ENCODE measurements at places on chromosomes 1 and 21.

DNA sequence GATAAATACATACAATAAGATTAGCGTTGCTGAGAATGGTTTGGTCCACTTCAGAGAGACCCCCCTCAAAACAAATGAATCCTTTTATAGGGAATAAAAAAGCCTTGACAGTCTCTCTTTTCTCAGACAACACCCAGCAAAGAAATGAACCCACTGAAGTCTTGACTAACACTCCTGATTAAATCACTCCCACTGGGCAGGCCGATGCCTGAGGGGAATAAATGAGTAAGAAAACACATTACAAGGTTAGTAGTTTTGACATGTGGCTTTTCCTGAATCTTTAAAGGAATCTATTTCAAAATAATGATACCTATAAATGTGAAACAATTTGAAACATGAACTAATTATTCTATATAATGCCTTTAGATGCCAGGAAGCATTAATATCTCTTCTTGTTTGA is 146.9 kb upstream of the POGK start:
- no peak for DNase-seq

- no peak for DNase-seq
These were observed 19.7 kb downstream of the STPG1 start for GRCh38 chr1:24393892-24394291.

DNA sequence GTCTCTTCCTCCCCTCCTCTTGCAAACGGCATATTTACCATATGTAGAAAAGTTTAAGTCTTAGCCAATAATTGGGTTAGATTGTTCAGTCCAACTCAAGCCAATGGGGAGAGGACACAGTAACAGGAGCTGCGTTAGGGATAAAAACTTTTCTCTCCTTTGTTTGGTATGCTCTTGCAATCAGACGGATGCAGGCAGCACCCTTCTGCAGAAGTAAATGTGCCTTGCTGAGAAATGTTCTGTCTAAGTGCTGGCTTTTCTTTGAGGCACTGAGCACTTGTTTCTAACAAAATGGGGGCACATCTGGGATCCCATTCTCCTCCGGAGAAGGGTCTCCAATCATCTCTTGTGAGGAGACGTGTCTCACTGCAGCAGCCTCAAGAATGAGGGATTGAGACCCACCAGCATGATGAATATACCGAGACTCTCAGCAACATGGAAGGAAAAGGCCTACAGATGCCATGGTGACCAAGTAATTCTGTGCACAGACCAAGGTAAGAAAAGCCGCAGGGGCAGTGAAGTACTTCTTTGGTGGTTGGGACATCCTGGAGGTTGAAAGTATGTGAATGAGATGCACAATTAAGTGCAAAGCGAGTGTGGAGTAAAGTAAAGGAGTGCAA is 20.7 kb upstream of the GNG4 start:
- DNase-seq = no peak

- no peak for DNase-seq
These were observed 21.8 kb upstream of the RAB4A start for GRCh38 chr1:229248821-229249817.

DNA sequence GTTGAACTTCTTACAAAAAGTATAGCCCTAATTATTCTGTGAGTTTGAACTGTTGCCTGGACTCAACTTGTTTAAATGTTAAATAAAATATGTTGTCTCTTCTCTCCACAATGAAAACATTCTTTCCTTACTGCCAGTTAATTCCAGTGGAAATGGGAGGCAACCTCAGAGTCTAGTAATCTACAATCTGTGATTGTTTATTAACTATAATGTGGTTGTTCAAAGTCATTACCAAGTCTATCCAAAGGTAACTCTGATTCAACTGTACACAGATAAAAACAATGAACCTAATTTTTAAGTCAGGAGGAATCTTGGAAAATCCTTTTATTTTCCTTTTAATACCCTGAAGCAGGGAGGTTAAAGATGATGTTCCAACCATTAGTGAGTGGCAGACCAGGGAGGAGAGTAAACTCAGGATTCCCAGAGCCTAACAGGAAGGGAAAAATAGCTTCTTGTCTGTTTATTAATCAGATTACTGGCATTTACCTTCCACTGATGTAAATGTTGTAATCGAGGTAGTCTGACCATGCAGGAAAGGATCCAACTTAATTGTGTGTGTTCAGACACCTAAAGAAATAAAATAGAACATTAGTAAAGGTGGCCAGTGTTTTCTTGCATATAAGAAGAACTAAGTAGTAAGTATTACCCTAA is 57.1 kb upstream of the TBX15 start:
- DNase-seq = no peak

DNA sequence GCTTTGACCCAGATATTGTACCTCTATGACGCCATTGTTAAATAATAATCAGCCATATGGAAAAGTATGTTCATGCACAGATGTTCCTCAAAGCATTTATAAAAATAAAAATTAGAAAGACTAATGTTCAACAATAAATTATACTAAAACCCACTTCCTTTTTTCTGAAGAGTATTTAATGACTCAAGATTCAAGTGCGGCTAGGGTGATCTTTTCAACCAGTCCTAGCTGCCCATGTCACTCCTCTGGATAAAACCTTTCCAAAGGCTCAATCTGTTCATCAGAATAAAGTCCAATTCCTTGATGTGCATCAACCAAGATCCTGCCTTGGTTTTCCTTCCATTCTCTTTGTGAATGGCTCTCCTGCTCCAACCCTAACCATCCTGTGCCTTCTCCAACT is 292.0 kb downstream of the VAV3 start:
- no peak for DNase-seq

- no peak for DNase-seq
These were observed 66.7 kb upstream of the ANGPTL3 start for GRCh38 chr1:62530516-62531154.

DNA sequence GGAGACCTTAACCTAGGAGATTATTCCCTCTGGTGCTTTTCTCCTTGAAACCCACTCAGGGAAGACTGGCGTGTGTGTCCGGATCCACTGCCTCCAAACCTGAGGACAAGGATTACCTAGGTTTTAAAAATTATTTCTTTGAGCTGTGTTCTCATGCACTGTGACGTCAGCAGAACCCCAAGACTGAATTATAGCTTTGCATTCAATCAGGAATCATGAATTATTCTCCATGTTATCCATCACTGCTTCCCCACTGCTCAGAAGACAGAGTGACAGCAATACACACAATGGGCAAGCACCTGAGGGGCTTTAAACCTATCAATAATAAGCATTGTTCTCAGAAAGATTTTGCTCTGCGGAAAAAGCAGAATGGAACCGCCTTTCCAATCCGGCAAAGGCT is 253.2 kb upstream of the FOXD3 start:
- DNase-seq = no peak

GRCh38 chr21:31730712-31731055 is 1.2 kb downstream of the SCAF4 start:
- DNase-seq = peak; percentile 38

GRCh38 chr21:44803651-44804050 is 2.0 kb upstream of the UBE2G2 start:
- DNase-seq = no peak

DNA sequence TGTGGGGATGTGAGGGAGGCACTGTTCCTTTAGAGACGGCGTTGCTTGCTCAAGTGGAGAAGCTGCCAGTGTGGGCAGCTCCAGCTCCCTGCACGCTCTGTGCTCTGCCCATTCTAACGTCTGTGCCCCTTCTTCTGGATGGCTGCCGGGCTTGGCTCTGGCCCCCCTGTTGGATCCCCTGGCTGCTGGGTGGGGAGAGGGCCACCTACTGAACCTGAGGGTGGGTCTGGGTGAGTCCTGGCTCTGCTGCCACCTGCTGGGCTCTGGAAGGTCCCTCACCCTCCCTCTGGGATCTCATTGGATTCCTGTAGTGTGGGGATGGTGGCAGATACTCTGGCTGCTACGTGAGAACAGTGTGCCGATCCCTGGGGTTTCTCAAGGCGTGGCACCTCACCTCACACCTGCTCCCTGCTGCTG is 5.0 kb downstream of the PFKL start:
- DNase-seq = peak; percentile 28

- no peak for DNase-seq
These were observed 2.3 kb downstream of the ARF1 start for GRCh38 chr1:228084797-228085196.

DNA sequence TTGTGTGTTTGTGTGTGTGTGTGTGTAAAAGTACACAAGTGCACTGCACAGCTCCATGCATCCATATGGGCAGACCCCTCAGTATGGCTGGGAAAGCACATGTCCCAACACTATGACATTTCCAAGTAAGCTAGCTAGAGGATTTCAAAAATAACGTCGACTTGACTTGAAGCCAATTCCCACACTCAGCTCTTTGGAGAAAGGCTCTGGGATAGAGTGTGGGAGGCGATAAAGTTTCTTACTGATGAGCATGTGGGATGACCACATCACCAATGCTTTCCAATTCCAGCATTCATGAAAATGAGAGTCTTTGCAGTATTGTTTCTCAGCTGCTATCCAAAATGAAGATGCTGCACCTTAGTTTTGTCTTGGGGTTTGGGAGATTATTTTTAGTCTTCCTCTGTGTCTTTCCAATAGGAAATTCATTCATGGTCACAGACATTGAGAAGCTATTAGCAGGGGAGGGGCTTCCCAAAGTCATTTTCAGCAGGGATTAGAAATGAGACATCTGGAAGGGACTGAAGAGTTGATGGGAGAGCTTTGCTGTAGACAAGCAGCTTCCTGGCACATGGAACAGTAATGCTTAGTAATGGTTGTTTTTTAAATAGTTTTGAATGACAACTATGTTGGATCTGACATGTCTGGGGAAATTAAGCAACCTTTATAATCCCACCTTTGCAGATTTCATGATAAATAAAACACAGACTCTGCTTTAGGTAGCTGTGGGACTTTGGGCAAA is 143.5 kb downstream of the ASTN1 start:
- no peak for DNase-seq

GRCh38 chr1:30984165-30984889 is 75.8 kb upstream of the SDC3 start:
- DNase-seq = peak; percentile 13

GRCh38 chr21:35217504-35218060 is 168.5 kb upstream of the RUNX1 start:
- DNase-seq = no peak

GRCh38 chr1:61173118-61173517 is 90.8 kb downstream of the NFIA start:
- DNase-seq = no peak

DNA sequence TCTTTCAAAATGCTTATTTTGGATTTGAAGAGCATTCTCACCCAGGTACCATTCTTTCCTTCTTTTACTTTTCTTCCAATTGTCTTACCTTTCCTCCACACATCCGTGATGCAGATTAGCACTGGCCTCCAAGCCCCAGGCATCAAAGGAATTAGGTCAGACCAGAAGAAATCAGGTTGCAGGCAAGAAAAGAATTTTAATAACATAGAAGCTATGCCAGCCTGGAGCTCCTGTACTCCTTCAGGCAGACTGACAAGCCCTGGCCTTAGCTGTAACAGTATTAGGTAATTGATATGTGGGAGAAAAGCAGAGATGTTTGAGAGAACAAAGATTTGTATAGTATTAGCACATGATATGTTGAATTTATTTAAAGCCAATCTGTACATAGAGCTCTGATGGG is 390.4 kb upstream of the ADGRL2 start:
- no peak for DNase-seq

DNA sequence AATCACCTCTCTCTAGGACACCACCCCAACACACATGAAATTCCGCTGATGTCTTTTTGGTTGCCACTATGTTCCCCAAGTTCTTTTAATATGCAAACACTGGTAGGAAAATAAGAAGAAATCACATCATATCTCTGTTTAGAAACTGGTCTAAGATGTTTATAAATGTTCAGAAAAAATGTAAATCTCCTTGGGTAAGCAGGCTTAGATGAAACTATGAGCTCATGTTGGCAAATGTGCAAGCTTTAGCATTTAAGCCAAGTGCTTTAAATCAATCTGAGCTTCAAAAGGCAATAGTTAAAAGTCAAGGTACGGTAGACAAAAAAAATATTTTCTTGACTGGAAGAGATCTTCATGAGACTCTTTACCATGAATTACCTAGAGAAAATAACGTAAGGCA is 25.2 kb upstream of the SLAMF9 start:
- DNase-seq = no peak

DNA sequence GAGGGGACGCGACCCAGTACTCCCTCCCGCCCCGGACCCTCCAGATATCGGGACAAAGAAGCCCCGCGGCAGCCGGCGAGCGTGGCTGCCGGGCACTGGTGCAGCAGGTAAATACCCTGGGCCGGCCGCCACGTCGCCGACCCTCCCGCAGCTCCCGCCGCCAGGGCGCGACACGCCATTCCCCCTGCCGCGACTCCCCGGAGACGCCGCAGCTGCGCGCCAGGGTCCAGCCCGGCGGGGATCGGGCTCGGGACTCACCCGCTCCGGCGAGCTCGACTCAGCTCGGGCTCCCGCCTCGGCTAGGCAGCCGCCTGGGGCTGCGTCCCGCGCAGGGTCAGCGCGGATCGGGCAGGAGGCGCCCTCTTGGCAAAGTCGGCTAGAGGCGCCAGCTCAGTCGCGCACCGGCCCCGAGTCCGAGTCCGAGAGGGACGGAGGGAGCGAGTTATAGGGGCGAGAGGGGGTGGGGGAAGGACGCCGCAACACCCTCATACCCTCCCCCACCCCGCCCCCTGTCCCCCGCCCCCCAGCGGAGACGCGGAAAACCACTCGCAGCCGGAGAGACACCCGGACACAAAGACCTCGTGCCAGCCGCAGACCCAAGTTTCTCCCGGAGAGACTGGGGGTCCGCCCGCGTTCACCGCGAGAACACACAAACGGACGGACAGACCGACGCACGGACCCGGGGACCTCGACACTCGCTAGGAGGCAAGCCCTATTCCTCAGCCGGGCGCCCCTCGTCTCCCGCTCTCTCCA is 985 bp downstream of the SYT6 start:
- peak; percentile 16 for DNase-seq

- peak; percentile 45 for DNase-seq
These were observed 72.0 kb upstream of the KCNA3 start for GRCh38 chr1:110746644-110747259.

DNA sequence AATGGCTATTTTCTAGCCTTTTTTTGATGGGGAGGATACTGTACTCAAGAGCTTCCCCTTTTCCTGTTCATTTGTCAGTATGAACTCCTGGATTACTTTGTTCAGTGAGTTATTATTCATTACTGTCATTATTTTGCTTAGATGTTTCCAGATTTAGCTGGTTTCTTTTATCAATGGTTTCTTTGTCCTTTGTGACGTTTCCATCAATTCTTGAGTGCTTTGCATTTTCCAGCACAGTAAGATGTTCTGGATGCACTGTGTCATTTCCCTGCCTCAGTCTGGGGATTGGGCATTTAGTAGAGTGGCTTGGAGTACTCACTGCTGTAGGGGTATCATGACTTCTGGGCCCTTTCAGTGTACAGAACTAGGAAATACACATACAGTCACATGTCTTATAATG is 34.2 kb downstream of the MRPS6 start:
- DNase-seq = no peak

DNA sequence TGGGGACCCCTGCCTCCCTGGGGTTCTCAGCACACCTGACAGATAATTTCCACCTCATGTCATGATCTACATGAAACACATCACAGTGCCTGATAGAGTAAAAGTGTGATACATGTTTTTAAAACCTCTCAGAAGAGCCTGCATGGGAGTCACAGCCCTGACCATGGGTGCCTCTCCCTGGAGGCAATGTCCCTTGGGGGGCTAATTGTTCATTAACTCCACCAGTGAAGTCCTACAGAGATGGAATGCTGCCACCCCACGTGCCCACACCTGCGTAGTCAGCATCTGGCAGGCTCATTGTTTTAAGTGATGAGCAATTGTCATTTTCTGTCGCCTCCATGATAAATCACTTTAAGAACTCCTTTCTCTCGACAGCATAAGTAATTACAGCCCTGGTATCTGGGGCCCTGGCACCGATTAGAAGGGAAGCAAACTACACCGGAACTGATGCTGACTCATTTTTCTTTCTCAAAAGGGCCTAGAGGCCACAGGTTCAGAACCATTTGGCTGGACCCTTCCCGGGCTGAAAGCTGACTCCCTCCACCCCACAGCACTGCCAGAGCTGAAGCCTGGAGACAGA is 109.6 kb upstream of the GJB5 start:
- DNase-seq = no peak

Measured in inflammatory macrophage (primary cell).